ENCODE measurements at places on chromosomes 4 and X.

DNA sequence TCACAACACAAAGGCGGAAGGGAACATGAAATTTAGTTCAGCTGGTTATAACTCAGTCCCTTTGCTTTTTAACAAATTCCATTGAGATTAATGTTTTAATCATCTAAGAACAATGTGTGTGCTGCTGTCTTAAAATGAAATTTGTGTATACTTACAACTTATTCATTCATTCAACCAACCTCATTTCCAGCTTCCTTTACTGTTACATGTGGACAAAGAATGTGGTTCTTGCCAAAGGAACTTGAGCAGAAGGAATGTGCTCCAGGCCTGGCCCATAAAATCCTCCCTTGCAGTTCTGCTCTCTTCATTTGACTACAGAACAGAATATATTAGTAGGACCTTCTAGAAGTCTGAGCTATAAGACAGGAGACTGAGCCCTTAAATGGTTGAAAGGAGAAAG lies 176.8 kb upstream of the GLRA2 start:
- no peak for DNase-seq

DNA sequence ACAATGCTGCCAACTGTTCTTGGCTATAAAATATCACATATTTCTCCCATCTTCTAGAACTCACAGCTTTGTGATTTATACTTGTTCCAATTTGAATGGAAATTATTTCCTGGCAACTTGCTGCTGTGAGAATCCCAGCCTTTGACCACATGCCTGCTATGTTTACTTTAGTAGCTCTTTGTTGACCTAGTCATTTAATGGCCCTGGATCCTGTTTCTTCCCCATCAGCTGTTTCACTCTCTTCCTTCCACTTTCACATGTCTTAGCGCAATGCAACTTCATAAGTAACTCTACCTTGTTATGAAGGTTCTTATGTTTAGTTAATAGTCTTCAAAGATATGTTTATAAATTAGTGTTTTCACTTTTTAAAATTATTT lies 1973.6 kb upstream of the AGA start:
- DNase-seq = no peak

GRCh38 chr4:57048590-57049304 lies 61.4 kb downstream of the IGFBP7 start:
- no peak for DNase-seq

GRCh38 chr4:106329041-106329618 lies 12.8 kb downstream of the AIMP1 start:
- no peak for DNase-seq

DNA sequence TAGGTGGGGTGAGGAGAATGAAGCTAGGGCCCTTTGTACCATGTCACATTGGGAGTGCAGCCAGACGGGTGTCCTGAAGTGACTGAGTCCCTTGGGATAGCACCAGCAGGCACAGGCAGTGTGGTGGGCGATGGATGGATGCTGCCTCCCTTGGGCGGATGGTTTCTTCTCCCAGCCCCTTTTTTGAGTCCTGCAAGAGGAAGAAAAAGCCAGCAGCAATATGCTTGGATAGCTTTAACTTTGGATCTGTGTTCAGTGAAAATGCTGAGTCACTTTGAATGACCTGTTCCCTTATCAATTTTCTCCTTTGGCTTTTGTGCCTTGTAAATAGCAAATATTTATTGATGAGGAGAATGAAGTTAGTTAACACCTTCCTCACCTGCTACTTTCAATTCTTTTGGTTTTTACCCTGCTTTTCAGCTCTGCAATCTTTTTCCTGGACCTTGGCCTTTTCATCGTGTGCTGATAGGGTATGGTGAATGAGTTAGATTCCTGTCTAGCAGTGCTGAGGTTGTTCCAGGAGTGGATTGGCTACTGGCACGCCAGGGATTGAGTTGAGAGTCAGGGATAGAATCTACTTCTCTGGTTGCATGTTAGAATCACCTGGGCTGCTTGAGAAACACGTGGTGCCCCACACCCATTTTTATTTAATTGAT lies 10.2 kb downstream of the DCUN1D4 start:
- no peak for DNase-seq

GRCh38 chr4:32261196-32261595 lies 1541.0 kb downstream of the PCDH7 start:
- no peak for DNase-seq

- peak; percentile 93 for DNase-seq
Measured at GRCh38 chr4:105113800-105114199, 32.9 kb upstream of the TET2 start.

GRCh38 chr4:87527431-87528220 lies 1.6 kb downstream of the SPARCL1 start:
- no peak for DNase-seq

- peak; percentile 0 for DNase-seq
Measured at GRCh38 chrX:143570782-143571181, 53.5 kb upstream of the SPANXN3 start.

- DNase-seq = no peak
Measured at GRCh38 chr4:122712782-122713181, 19.7 kb upstream of the BBS12 start.

DNA sequence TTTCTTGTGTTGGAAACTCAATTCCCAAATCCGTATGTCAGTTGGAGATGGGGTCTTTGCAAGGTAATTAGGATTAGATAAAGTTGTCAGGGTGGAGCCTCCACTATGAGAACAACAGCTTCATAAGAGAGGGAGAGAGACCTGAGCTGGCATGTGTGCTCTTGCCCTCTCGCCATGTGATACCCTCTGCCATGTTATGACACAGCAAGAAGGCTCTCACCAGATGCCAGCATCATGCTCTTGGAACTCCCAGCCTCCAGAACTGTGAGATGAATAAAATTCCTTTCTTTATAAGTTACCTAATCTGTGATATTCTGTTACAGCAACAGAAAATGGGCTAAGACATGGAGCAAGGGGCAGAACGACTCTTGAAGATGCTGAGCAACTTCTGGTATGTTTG lies 201.9 kb upstream of the BOD1L1 start:
- DNase-seq = no peak

DNA sequence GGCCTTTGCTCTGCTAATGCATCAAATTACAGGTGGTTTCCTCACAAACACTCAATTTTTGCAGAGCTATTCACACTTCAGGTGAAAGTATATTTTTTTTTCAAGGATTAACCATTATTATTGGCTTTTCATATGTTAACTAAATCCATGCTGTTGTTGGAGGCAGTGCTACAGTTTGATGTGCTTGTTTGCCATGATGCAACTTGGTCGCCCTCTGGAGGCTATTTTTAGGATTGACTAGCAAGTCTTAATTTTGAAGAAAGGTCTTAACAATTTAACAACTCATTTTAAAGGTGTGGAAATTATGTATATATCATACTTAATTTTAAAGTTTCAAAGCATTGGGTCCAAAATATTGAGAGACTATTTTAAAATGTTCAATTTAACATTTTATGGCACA lies 168.8 kb upstream of the FAM47A start:
- peak; percentile 5 for DNase-seq
